ENCODE measurements at places on chromosomes 2 and 18.

GRCh38 chr2:204583773-204584172 is 38.5 kb downstream of the PARD3B start:
- DNase-seq = no peak

DNA sequence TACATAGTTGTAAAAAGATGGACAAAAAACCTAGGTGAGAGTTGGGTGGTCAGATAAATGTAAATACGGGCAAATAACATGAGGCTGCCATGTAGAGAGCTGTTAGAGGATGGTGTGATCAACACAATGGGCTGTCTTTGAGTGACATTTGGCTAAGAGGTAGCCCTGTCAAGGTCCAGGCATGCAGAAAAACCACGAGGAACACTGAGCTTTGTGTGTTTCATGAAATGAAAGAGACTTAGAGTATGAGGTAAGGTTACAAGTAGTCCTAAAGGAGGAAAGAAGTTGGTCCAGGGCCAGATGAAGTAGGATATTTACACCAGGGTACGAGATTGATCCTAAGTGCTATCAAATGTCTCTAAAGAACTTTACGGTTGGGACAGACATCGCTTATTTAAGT is 160.9 kb downstream of the RDH14 start:
- DNase-seq = no peak

GRCh38 chr2:238093181-238094140 is 6.7 kb upstream of the ESPNL start:
- no peak for DNase-seq

- peak; percentile 76 for DNase-seq
These were observed 108.0 kb downstream of the FAM168B start for GRCh38 chr2:130985206-130985780.

DNA sequence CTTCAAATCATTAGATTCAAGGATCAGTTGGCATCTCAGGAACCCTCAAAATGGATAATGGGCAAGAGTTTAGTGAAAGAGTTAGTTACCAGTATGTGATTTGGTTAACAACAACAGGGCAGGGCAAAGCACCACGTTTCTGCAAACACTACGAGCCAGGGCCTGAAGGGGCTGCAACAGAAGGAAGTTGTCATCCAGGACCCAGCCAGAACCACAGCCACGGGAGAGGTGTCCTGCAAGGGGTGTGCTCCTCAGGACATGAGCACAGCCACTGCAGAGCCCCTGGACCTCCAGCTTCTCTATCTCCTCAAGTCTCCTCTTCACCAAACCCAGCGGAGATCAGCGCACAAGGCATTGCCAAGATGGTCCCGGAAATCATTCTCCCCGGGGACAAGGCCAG is 173.3 kb upstream of the PIEZO2 start:
- DNase-seq = no peak

DNA sequence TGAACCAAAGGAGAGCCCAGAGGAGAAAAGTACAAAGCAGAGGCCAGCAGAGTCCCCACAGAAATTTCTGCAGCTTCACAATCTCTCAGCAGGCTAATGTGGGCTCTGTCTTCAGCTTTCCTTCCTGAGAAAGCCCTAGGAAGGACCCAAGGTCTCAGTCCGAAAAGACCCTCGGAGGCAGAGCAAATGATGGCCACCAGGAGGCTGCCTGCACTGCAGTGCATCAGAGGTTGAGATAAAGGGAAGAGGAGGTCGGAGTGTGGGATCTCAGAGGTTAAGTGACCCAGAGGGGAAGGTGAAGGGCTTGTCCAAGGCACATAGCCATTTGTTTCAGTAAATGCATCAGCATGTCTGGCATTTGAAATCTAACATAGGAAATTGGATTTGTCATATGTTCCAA is 299.1 kb upstream of the SLC14A2 start:
- DNase-seq = no peak

GRCh38 chr2:238100049-238100820 is at the start of gene ESPNL:
Gene ESPNL, plus strand, starts transcription at chr2:238100340. Its CDS starts 80 bp downstream, at chr2:238100420.
- DNase-seq = peak; percentile 19

GRCh38 chr2:70397186-70397585 is 95.3 kb upstream of the FAM136A start:
- no peak for DNase-seq

- no peak for DNase-seq
These were observed 1451.1 kb downstream of the LRP1B start for GRCh38 chr2:140679752-140680151.

DNA sequence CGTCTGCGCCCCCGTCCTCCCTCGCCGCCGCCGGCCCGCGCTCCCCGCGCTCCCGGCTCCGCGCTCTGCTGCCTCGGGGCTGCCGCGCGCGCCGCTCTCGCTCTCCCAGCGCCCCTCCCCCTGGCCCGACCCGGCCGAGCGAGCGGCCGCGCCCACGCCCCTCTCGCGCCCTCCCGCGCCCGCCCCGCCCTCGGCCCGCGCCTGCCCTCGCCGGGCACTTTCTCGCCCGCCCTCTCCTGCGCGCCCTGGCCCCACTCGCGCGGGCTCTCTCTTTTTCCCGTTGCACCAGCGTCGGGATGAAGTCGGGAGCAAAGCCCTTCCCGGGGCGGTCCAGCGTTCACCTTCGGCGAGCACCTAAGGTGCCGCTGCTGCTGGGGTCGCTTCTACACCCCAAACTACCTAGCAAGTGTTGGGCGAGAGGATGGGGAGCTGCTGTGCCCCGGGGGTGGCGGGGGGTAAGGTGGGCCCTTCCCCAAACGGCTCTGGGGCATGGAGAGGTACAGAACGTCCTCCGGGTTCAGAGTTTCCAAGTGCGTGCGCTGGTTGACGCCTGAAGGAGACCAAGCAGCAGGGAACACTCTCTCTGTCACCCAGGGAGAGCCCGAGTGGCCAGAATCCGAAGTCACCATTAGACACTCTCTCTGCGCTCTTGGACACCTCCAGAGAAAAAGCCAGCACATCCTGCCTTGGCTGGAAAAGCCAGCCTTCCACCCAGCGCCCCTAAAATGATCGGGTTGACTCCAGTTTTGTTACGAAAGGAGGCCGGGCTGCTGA is at the start of gene COLEC12:
TSS of gene COLEC12 (minus strand) at position 70 of the 774 bp plus-strand sequence. CDS start 187 bp downstream, outside the sequence.
- peak; percentile 72 for DNase-seq

GRCh38 chr18:52334896-52335295 is 5.1 kb upstream of the DCC start:
- peak; percentile 8 for DNase-seq

GRCh38 chr18:3911413-3911812 is 461.4 kb downstream of the TGIF1 start:
- no peak for DNase-seq
